ENCODE measurements at places on chromosomes 16 and 17.

DNA sequence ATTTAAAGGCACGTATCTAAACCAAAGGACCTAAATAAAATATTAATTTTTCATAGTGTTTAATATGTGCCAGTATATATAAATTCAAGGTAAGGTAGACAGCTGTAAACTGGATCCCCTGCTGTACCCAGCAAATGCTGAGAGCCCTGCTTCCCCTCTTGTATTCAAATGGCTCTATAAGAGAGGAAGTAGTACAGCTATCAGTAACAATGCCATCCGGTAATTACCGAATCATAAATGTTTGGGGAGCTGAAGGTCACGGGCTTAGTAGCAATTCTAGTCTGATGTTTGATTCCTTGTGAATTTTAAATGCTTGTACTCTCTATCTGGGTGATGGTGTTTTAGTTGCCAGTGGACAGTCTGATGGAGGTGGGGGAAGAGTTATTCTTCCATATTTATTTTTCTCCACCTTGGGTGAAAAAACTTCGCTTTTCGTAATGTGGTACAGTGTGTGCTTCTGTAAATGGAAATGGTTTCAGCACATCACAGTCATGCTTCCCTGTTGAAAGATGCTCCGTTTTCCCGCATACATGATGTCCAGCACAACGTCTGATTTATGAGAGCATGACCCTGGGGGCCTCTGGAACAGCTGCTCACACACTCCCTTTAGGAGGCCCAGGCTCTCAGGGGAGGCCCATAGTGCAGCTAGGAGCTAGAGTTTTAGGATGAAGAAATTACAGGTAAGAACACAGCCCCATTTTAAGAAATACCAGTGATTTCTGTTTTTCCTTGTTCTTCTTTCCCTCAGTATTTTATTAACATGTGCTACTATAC, 423.9 kb downstream of the WWOX start:
- no peak for DNase-seq

DNA sequence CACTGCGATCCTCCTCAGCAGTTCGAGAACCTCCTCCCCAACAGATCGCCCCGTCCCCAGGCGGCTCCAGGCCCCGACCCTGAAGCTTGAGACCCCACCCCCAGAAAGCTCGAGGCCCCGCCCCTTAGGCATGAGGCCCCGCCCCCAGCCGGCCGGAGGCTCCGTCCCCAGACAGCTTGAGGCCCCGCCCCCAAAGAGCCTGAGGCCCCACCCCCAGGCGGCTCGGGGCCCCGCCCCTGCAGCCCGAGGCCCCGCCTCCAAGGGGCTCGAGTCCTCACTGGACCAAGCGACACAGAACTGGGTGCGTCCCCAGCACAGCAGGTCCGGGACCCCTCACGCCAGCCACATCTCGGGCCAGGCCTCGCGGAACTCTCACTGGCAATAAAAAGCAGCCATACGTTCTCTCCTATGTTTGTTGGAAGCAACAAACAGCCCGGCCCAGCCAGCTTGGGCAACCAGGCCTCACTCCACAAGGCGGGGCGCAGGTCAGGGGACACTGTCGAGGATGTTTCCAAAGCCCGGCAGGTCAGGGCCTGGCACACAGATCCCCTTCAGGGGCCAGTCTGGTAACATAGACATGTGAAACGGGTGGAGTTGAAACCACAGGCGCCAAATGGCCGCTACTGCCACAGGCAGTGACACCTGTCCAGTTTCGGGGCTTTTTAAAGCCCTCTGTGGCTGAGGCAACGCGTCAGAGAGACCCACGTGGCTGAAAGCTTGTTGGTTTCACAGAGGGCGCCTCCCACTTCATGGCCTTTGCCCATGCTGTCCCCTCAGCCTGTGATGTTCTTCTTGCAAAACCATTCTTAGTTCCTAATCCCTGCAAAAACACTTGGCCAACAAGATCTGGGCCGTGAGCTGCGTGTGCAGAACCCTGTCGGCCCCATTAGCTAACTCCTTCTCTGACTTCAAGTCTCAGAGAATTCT, 224.2 kb downstream of the PARN start:
- DNase-seq = no peak

DNA sequence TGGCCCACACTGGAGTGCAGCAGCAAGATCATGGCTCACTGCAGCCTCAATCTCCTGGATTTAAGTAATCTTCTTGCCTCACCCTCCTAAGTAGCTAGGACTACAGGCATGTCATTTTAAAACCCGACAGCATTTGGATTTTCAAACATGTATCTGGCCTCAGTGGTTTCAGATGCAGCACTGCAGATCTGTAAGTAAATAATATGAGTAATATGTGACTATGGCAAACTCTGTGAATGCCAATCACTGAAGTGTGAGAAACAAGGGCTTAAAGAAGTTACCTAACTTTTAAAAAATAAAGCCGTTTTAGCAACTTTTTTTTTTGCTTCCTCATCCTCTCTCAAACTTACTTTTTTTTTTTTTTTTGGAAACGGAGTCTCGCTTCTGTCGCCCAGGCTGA, 11.9 kb downstream of the CEP20 start:
- no peak for DNase-seq

- no peak for DNase-seq
Measured at GRCh38 chr17:66960613-66961012, 3.9 kb upstream of the CACNG4 start.

DNA sequence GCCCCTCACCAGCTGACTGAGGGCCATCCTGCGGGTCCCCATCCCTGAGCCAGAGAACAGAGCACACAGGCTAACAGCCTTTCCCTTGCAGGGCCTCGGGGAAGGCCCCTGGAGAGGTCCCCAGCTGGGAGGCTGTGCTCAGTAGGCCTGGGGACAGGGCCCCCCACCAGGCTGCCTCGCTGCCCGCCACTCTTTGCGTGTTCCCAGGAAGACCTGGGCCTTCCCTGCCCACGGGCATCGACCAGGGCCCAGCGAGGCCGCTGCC, 785 bp downstream of the HID1 start:
- DNase-seq = no peak

DNA sequence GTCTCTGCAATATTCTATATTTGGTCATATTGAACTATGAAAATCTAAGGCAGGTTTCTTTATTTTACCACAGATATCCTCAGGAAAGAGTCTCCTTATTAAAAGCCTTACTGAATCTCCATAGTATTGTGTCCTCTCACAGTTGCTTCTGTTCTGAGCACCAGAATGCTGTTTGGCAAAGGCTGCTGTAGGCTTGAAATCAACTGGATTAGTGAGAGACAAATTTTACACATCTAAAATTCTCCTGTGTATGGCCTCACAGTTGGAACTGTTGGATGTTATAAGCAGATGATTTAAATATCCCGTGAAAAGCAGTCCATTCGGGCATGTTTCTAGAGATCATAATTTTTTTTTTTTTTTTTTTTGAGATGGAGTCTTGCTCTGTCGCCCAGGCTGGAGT, 9.5 kb downstream of the CLTC start:
- no peak for DNase-seq

- no peak for DNase-seq
Measured at GRCh38 chr17:77694391-77695363, 263.8 kb upstream of the TNRC6C start.

GRCh38 chr17:31549121-31549524, 157.6 kb downstream of the RAB11FIP4 start:
- no peak for DNase-seq

DNA sequence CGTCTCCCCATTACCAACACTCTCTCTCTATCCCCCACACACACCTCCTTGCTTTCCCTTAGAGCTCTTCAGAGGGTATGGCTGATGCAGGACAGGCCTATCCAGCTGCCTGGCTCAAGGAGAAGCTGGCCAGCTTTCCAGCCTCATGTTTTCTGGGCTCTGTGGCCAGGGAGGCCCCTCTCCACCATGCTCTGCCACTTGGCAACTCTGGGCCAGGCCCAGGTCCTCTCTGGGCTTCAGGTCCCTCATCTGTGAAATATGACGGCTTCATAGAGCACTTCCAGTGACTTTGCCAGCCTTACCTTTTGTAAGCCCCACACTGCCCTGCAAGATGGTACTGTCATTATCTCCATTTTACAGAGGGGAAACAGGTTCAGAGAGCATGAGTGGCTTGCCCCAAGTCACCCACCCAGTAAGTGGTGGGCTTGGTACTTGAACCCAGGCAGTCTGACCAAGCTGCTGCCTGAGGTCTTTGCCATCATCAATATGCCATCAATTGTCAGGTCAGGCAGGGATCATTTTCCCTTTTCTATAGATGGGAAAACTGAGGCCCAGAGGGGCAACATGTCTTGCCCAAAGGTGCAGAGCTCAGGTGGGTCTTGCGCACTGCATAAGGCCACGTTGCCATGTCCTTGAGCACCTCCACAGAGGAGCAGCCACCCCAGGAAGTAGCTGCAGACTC, 548 bp upstream of the ADGRG5 start:
- no peak for DNase-seq

- DNase-seq = no peak
Measured at GRCh38 chr16:72264771-72265170, 92.8 kb upstream of the PMFBP1 start.

DNA sequence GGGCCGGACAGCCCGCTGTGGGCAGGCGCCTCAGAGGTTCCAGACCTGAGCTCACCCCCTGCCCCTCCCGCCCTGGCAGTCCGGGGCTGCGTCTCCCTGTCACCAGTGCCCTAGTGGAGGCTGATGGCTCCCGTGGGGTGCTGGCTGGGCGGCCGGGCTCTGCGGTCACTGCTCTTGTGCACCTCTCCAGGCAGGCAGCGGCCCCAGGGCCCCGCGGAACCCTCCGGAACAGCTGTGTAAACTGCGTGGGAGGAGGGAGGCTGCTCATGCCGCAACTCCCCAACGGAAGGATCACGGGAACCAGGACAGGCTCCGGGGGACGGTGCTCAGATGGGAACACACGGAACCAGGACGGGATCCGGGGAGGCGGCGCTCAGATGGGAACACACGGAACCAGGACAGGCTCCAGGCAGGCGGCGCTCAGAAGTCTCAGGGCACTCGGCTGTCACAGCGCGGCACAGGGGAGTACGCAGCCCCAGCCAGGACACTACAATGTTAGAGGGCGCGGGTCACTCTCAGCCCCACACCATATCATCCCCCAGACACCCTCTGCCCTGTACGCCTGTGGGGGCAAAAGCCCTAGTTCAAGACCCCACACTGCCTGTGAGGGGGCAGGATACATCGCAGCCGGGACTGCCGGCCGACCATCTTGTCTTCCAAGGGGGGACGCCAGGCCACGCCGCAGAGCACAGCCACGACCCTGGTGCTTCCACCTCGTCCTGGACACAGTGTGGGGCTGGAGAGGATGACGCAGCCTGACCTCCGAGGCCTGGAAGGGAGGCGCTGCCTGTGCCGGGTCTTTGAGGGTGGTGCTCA, 74.0 kb upstream of the GNG13 start:
- DNase-seq = no peak

- no peak for DNase-seq
Measured at GRCh38 chr17:38402897-38403296, 25.4 kb upstream of the ARHGAP23 start.

GRCh38 chr16:71648921-71649320, 22.9 kb downstream of the MARVELD3 start:
- no peak for DNase-seq

DNA sequence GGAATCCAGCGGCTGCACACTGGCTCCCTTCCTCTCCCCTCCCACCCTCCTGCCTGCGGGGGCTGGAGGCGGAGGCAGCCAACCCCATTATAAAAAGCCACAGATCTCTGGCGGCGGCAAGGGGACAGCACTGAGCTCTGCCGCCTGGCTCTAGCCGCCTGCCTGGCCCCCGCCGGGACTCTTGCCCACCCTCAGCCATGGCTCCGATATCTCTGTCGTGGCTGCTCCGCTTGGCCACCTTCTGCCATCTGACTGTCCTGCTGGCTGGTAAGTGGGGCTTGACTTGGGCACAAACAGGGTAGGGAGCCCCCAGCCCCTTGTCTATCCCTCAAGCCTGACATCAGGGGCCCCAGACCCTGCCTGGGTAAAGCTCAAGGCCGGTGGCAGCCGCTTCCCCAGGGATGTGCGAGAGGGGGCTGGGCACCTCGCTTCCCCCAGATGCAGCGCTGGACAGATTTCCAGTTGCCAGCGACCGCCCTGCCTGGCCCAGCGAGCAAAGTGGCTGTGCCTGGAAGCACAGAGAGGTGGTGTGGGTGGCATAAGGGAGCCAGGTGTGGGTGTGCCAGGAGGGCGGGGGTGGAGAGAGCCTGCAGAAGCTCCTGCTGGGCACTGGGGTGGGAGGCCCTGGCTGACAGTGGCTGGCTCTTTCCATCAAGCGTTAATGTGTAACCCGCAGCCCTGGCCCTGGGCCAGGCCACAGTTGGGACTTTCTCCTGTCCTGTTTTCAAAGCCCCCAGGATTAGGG, at the start of gene CX3CL1:
Gene CX3CL1, plus strand, starts transcription at position 119 of the 745 bp plus-strand sequence. Its CDS starts 79 bp downstream, at position 198.
- DNase-seq = no peak

Measured in stromal cell of bone marrow (primary cell).